ENCODE measurements at places on chromosomes 11 and 22.
A peak's percentile ranks its signal among the peaks of the same experiment; 100 is the strongest.

- no peak overlapping the region for H3K4me3 ChIP-seq
- H3K36me3 ChIP-seq: no peaks in the 10 kb centered on the region
- no peaks in the 10 kb centered on the region for H3K27me3 ChIP-seq
- no peak for DNase-seq
- H3K4me1 ChIP-seq: peaks cover 7% of the 10 kb centered on the region
- H3K27ac ChIP-seq: no peak overlapping the region
Observed at GRCh38 chr11:87422566-87422965, 384.8 kb downstream of the TMEM135 start.

DNA sequence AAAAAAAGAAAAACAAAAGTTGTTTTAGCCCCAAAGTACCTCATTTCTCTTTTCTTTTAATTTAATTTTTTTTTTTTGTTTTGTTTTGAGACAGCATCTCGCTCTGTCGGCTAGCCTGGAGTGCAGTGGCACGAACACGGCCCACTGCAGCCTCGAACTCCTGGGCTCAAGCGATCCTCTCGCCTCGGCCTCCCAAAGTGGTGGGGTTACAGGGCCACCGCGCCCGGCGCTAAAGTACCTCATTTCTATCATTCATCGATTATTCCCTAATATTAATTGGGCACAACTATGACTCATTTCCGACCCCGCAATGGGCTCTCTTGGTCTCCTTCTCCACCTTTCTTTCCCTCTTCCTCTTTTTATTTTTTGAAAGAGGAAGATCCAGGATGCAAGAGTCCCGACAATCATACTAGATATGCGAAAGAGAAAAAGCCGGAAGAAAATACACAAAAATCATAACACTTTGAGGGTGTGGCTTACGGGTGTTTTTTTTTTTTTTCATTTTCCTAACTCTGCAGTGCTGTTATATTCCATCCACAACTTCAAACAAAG is 475 bp upstream of the AIP start:
- DNase-seq: no peak
- H3K27ac ChIP-seq: peak overlapping the region; percentile 82
- H3K36me3 ChIP-seq: no peaks in the 10 kb centered on the region
- peak overlapping the region; percentile 57 for H3K4me3 ChIP-seq

DNA sequence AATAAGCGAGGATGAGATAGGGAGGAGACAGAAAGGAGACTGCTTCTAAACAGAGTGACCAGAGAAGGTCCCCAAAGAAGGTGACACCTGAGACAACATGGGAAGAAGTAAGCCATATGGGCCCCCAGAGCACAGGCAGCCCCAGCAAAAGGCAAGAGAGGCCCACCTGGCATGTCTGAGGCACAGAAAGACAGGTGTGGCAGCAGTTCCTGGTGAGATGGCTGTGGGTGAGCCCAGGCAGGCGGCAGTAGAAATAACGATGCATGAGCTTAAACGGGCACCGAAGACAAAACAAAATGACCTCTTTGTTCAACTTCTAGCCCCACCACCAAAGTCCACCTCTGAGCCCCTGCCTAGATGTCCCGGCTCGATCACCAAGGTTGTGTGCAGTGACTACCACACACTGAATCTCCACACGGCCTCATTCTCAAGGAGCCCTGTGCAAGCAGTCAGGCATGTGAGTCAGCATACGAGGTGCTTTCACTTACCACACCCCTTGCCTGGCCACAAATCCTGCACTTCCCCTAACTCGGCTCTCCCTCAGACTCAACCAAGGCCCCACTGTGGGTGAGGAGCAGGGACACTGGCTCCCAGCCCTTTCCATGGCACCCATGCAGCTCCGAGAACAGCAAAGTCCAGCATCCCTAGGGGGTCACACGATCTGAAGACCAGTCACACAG is 77.6 kb downstream of the PACSIN2 start:
- peaks cover 54% of the 10 kb centered on the region for H3K4me1 ChIP-seq
- no peak overlapping the region for H3K4me3 ChIP-seq
- DNase-seq: no peak
- H3K27ac ChIP-seq: no peak overlapping the region
- no peaks in the 10 kb centered on the region for H3K27me3 ChIP-seq
- H3K36me3 ChIP-seq: no peaks in the 10 kb centered on the region

- H3K27me3 ChIP-seq: no peaks in the 10 kb centered on the region
- no peak for DNase-seq
- no peak overlapping the region for H3K27ac ChIP-seq
- no peak overlapping the region for H3K4me3 ChIP-seq
- H3K36me3 ChIP-seq: no peaks in the 10 kb centered on the region
Observed at GRCh38 chr11:108871867-108872266, 207.0 kb downstream of the DDX10 start.

- H3K27ac ChIP-seq: no peak overlapping the region
- H3K36me3 ChIP-seq: no peaks in the 10 kb centered on the region
Observed at GRCh38 chr11:75896843-75897419, 81.9 kb downstream of the UVRAG start.

DNA sequence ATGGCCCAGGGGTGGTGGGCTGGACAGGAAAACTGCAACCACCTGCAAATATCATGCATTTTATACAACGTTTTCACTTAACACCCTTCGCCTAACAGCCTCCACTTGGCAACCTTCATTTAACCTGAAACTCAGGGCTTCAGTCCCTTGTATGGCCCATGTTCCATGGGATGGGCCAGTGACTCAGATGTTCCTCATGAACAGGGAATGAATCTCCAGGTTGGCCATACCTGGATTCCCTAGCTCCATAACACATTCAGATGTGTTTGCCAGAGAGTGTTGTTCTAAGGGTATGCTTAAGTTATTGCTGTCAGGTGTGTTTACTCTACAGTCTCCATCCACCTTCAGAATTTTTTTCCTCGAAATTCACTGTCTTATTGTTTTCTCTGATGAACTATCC is 316.9 kb downstream of the JRKL start:
- H3K4me3 ChIP-seq: no peak overlapping the region
- no peak overlapping the region for H3K27ac ChIP-seq
- DNase-seq: no peak
- no peaks in the 10 kb centered on the region for H3K27me3 ChIP-seq
- no peaks in the 10 kb centered on the region for H3K36me3 ChIP-seq

DNA sequence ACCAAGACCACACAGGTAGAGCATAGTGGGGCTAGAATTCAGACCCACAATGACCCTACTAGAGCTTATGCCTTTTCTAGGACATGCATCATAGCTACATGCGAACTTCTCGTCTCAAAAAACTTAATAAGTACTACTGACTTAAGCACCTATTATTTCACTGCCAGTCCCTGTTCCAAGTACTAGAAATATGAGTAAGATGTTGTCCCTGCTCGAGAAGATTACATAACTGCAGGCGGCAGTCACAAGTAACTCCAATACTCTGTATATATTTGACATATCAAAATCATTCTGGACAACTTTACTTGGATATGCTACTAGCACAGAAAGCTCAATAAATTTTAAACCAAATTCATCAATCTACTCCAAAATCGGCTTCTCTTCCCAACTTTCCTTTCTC is 235.0 kb downstream of the TTC28 start:
- no peaks in the 10 kb centered on the region for H3K27me3 ChIP-seq
- no peaks in the 10 kb centered on the region for H3K36me3 ChIP-seq
- H3K27ac ChIP-seq: no peak overlapping the region
- H3K4me1 ChIP-seq: peaks cover 18% of the 10 kb centered on the region
- H3K4me3 ChIP-seq: no peak overlapping the region
- DNase-seq: no peak

- DNase-seq: no peak
- no peaks in the 10 kb centered on the region for H3K36me3 ChIP-seq
- no peaks in the 10 kb centered on the region for H3K27me3 ChIP-seq
- H3K27ac ChIP-seq: peak overlapping the region; percentile 90
Observed at GRCh38 chr22:25404556-25404927, 159.9 kb upstream of the GRK3 start.

Data from testis (tissue), 5 donors.